Sigmoid colon (tissue), 7 donors: ENCODE measurements at places on chromosomes 7 and 10. TPM values are rescaled to one million over a fixed set of nuclear protein-coding genes. Genes with fewer than 3 reads are reported as not detected.
A peak's percentile ranks its signal among the peaks of the same experiment; 100 is the strongest.

The PTEN gene
- 40.9 TPM for polyA plus RNA-seq

The RBP3 gene
- not detected for polyA plus RNA-seq

The CYTH3 gene
- polyA plus RNA-seq, result 10.1 TPM

The SLC16A12 gene
- polyA plus RNA-seq, result 0.23 TPM

The MBL2 gene
- not detected for polyA plus RNA-seq

The CASP7 gene
- 338 TPM for polyA plus RNA-seq

The FBXW4 gene
- 42.0 TPM for polyA plus RNA-seq

The ITIH5 gene
- 13.3 TPM for polyA plus RNA-seq

The CRYGN gene
- polyA plus RNA-seq, result 0.17 TPM

GRCh38 chr7:33504266-33504665 lies 374.9 kb downstream of the BBS9 start:
- DNase-seq, result no peak

DNA sequence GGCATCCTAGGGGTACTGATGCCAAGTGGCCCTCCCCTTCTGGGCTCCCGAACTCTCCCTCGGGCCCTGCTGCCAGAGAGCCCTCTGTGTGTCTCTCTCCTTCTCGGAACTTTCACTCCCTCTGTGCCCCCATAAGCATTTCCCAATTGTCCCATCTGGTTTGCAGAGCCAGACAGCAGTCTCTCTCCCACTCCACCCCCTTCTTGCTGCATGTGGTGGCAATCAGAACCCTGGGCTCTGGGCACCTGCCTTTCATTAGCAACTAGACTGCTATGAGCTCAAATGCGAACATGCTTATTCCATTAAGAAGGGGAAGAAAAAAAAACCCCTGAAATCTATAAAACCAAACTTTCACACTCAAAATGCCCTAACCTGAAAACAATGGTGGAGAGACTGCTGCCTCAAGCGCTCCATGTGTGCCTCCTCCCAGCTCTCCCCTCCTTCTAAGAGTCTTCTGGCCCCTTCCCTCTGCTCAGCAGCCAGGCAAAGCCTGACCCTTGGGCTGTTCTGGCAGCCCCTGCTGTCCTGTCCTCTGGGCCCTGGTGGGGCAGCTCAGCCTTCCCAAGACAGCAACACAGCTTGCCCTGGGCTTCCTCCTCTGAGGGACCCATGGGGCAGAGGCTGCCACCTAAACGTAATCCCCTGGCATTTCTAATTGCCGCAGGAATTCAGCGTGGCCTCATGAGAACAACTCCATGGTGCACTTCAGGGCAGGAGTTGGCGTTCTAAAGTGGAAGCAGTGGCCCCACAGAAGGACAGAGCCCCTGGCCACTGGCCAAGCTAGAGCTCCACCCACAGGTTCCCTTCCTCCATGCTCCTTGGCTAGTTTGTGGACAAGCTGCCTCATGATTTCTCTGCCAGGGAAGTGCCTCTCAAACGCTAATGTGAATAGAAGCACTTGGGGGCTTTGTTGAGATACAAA lies 415.4 kb downstream of the PLXNA4 start:
- no peak for DNase-seq

DNA sequence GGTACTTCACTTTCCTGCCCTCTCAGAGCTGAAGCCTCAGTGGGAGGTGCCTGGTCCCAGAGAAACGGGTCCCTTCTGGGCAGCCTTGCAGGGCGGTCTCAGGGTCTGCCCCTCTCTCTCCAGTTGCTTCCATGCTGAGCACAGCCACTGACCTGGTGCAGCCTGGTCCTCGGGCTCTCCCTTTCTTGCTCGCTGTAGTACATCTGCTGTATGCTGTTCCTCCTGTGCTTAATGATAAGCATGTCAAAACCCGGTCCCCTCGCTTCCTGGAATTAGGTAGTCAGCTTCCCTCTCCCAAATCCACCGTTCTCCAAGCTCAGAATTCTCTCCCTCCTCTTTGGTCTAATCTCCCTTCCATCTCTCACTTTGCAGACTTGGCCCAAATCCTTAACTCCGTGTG lies 11.0 kb upstream of the HPS1 start:
- DNase-seq, result no peak

GRCh38 chr7:131203291-131203976 lies 124.2 kb upstream of the MKLN1 start:
- peak; percentile 78 for DNase-seq

GRCh38 chr7:22093001-22093400 lies 147.3 kb upstream of the CDCA7L start:
- DNase-seq, result no peak

DNA sequence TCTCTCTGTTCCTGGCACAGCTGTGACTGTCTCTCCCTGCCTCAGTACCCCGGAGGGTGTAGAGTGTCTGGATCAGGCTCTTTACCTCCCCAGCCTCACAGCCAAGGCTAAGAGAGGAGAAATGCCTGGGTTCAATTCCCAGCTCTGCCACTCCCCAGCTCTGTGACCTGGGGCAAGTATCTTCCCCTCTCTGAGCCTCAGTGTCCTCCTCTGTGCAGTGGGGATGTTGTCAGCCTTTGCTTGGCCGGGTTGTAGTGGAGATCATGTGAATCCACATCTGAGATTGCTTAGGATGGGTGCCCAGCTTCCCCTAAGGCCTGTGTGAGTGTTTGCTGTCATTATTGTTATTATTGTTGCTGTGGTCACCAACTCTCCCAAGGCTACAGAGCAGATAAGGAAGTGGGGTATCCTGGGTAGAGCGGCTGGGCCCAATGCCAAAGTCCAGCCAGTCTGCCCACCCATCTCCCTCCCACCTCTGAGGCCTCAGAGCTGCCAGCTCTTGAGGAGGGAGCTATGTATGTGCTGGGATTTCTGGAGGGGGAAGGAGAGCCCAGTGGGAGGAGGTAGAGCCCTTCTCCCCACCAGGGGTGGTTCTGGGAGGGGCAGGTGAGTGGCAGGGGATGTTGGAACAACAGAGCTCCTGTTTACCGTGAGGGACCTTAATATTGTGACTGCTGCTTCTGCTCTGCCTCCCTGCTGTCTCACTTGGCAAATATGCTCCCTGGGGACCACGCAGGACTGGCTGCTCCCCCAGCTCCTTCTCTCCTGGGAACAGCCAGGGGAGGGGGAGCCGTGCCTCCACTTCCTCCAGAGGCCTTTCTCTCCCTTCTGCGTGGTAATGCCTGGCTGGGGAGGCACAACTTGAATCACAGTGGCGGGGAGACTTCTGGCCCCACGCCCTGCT lies 170.5 kb downstream of the RPS24 start:
- DNase-seq, result no peak

DNA sequence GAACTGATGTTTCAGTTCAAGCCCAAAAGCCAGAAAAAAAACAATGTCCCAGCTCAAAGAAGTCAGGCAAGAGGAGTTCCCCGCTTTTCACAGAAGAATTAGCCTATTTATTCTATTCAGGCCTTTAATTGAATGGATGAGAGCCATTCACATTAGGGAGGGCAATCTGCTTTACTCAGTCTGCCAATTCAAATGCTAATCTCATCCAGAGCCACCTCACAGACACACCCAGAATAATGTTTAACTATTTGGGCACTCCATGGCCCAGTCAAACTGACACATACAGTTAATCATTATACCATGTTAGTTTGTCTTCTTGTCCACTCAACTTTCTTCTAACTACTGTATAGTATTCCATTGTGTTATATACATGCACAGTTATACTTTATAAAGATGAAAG lies 2.6 kb upstream of the NPSR1 start:
- no peak for DNase-seq

GRCh38 chr7:756231-756927 lies 29.3 kb upstream of the PRKAR1B start:
- DNase-seq, result peak; percentile 38

GRCh38 chr10:69056536-69057260 lies 31.2 kb upstream of the SRGN start:
- DNase-seq, result no peak

DNA sequence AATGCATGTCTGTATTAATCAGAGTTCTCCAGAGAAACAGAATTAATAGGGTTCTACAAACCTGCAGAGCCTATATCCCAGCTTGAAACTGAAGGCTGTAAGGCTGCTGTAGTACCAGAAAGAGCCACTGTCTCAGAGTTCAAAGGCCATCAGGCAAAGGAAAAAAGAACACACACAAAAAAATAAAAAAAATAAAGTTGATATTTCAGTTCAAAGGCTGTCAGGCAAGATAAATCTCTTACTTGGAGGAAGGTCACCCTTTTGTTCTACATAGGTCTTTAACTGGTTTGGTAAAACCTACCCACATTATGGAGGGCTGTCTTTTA lies 12.0 kb upstream of the TMEM26 start:
- no peak for DNase-seq

DNA sequence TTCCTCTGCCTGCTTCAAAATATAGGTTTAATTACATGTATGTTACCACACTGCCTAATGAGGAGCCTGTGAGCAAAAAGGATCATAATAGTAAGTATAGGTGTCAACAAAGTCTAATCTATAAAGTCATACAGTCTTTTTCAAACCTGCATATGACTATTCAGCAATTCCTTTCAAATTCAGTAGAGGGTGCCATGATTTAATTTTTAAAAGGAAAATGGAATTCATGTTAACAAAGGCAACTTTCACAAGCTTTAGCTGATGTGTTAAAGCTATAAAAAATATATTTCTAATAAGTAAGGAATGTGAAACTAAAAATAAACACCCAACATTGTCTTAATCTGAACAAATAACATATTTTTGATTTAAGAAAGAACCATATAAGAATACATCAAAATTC lies 52.1 kb downstream of the MPP7 start:
- DNase-seq, result no peak

DNA sequence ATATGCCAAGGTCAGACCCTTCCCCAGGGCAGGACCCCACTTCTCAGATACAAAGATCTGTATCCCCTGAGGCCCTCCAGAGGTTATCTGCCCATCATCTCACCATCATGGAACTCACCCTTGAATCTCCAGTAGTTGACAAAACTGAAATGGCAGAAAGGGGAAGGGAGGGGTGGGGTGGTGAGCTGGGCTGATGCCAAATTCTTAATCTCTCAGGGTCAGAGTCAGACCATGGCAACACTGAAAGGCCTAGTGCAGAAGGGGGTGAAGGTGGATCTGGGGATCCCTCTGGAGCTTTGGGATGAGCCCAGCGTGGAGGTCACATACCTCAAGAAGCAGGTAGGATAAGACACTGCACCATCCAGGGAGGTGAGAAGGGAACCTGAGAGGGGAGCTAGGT lies 3.1 kb downstream of the CNPY4 start:
- DNase-seq, result no peak

DNA sequence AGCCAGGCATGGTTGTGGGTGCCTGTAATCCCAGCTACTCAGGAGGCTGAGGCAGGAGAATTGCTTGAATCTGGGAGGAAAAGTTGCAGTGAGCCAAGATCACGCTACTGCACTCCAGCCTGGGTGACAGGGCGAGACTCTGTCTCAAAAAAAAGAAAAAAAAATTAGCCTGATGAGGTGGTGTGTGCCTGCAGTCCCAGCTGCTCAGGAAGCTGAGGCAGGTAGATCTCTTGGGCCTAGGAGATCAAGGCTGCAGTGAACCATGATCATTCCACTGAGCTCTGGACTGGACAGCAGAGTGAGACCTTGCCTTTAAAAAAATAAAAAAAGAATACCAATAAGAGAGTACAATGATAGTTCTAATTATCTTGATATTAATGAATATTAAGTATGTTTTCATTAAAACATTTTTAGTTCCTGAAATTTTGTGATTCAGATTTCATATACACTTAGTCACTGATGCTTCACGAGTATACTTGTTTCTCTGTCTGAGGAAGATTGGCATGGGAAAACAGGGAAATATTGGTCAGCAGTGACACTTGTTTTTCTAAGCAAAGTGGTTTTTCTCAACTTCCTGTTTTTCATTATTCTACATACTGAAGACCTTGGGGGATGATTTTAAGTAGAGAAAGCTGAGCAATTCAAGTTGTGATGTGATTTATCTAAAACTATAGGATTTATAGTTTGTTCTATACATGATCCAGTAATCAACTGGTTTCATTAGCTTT lies 76.8 kb downstream of the ADK start:
- DNase-seq, result no peak

DNA sequence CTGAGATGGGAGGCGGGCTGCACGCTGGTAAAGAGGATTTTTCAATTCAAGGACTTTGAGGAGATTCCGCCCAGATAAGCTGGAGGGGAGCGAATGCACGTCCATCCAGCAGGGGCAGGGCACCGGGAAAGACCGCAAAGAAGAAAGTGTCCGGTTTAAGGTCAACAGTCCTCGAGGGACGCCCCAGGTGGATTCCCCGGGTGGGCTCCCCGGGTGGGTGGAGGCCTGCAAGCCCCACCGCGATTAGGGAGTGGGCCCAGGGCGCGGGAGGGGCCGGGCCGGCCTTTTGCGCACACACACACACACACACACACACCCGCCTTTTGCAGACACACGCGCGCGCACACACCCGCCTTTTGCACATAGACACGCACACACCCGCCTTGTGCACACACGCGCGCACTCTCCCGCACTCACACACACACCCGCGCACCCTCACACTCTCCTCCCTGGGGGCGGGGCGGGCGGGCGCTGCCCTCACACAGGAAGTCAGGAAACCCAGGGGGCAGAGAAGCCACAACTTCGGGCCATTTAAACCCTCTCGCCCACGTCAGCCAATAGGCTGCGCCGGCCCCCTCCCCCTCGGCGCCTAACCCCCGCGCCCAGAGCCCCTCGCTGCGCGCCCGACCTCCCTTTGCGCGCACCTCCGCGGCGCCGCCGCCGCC lies 615 bp downstream of the ARHGAP12 start:
- DNase-seq, result peak; percentile 77

- no peak for DNase-seq
Observed at GRCh38 chr10:75283671-75284470, 48.1 kb upstream of the COMTD1 start.

DNA sequence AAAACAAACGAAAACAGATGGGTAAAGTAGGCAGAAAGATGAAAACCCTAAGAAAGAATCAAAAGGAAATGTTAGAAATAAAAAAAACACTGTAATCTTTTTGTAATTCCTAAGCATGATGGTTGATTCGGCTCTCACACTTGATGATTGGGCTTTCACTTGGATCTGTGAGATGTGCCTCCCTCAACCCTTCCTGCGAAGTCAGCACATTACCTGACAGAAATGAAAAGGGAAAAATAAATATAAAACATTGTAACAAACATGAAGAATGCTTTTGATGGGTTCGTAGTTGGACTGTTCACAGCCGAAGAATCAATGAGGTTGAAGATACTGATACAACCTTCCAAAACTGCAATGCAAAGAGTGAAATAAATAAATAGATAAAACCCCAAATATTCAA lies 99.8 kb downstream of the AKR1D1 start:
- no peak for DNase-seq

DNA sequence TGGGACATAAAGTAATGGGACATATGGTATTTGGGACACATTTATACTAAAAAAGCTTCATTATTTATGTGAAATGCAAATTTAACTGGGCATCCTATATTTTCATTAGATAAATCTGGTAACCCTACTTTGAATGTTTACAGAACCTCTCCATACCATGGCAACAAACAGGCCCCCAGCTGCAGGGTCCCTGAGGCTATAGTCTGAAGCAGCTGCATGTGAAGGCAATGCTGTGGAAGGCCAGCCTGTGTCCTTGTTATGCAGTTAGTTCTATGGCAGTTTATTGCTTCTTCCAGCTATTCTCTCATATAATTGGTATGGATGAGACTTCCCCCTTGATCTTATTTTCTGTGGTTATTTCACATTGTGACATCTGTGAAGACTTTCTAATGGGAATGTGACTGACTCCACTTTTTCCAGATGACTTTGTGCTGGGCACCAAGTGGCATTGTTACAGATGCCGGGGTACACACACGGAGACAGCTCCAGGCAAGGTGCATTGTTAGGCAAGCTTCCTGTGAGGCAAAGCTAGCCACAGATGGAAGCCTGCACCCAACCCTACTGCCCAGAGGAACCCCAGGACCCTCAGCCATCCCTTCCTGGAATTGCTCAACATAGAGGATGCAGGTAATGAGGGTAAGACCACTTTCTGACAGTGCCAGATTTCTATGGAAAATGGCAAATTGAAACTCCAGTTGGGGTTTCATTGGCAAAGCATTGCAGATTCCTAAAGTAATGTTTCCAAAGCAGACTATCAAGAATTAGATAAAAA lies 49.5 kb upstream of the ADAM12 start:
- no peak for DNase-seq
